ENCODE measurements at places on chromosomes 11 and 22. TPM values are rescaled to one million over a fixed set of nuclear protein-coding genes. Genes with fewer than 3 reads are reported as not detected.
A peak's percentile ranks its signal among the peaks of the same experiment; 100 is the strongest.

DNA sequence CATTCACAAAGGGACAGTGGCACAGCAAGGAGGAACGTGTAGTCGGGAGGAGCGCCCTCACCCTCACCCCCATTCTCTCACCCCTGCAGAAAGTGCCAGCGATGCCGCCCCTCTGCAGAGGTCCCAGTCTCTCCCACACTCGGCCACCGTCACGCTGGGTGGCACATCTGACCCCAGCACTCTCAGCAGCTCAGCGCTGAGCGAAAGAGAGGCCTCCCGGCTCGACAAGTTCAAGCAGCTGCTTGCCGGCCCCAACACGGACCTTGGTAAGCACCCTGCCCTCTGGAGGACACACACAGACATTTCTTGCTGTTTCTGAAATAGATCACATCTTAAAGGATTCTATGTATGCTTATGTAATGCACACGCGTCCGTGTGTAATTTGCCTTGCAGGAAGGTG, 34.9 kb downstream of the TBC1D22A start:
- H3K27me3 ChIP-seq: no peaks in the 10 kb centered on the region
- no peak overlapping the region for H3K4me3 ChIP-seq
- no peak overlapping the region for H3K27ac ChIP-seq
- peak; percentile 67 for DNase-seq

EXPH5 gene
- total RNA-seq: 8.4 TPM

LRRC32 gene
- total RNA-seq: 0.89 TPM

DNA sequence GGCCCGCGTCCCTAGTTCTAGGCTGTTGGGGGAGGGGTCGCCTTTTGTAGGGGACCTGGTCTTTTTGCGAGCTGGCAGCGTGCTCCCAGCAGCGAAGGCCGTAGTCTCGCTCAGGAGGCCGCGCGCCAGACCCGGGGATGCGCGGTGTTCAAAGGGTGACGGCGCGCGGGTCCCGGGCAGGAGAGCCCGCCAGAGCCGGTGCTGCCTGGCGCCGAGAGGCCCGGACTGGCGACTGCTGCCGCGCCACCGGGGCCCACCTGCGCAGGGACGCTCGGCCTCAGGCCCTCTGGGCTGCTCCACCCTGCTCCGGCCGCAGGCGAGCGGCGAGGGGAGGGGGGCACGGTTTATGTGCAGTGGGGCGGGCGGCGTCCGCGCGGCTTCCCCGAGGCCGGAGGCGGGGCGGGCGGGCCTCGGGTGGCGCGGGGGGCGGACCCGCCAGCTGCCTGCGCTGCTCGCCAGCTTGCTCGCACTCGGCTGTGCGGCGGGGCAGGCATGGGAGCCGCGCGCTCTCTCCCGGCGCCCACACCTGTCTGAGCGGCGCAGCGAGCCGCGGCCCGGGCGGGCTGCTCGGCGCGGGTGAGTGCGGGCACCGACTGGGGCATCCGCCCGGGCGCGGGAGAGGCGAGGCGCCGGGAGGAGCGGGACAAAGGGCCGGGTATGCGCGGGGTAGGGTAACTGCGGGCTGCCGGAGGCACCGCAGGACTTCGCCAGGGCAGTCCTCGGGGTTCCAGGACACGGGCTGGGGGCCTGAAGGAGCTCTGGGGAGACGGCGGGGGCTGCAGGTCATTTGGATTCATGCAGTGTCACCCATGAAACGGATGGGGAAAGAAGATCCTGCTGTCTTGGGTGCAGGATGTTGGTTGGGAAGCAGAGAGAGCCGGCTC, at the start of gene PRSS23:
Gene PRSS23 (plus strand): TSS at position 467 of the 884 bp plus-strand sequence. CDS start 7,102 bp downstream, outside the sequence.
- peaks cover 27% of the 10 kb centered on the region for H3K4me1 ChIP-seq
- no peak within 1 kb of the TSS for H3K27ac ChIP-seq
- no peaks in the 10 kb centered on the region for H3K36me3 ChIP-seq
- peaks cover 47% of the 10 kb centered on the region for H3K27me3 ChIP-seq
